ENCODE measurements at places on chromosomes 1 and 21.

GRCh38 chr1:231866392-231867331, 240.1 kb downstream of the DISC1 start:
- DNase-seq = peak; percentile 28

DNA sequence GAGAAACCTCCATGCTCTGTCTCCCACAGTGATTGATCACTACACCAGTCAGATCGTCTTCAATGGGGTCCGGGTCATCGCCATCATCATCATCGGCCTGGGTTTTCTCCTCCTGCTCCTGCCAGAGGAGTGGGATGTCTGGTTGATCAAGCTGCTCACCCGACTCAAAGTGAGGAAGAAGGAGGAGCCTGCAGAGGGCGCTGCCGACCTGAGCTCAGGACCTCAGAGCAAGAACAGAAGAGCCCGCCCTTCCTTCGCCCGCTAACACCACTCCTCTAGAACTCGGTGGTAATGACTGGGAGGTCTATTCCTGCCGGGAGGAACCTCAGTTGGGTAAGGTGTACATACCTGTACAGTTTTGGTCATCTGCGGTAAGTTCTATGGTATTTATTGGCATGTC, 50.3 kb upstream of the COA6 start:
- DNase-seq = peak; percentile 44

GRCh38 chr1:210440081-210440480, 111.4 kb downstream of the HHAT start:
- DNase-seq = no peak

GRCh38 chr1:178275553-178275952, 181.6 kb downstream of the RASAL2 start:
- DNase-seq = no peak

GRCh38 chr21:26966649-26967061, 233 bp downstream of the ADAMTS5 start:
- DNase-seq = no peak

GRCh38 chr1:93468662-93469061, 20.7 kb downstream of the FNBP1L start:
- no peak for DNase-seq

Measured in T follicular helper cell (primary cell).